Progenitor cell of endocrine pancreas (in vitro differentiated cells): ENCODE measurements at places on chromosomes 13 and 19. TPM values are rescaled to one million over a fixed set of nuclear protein-coding genes. Genes with fewer than 3 reads are reported as not detected.

The FFAR1 gene
- total RNA-seq = 0.33 and 0.74 TPM in 2 replicates

DNA sequence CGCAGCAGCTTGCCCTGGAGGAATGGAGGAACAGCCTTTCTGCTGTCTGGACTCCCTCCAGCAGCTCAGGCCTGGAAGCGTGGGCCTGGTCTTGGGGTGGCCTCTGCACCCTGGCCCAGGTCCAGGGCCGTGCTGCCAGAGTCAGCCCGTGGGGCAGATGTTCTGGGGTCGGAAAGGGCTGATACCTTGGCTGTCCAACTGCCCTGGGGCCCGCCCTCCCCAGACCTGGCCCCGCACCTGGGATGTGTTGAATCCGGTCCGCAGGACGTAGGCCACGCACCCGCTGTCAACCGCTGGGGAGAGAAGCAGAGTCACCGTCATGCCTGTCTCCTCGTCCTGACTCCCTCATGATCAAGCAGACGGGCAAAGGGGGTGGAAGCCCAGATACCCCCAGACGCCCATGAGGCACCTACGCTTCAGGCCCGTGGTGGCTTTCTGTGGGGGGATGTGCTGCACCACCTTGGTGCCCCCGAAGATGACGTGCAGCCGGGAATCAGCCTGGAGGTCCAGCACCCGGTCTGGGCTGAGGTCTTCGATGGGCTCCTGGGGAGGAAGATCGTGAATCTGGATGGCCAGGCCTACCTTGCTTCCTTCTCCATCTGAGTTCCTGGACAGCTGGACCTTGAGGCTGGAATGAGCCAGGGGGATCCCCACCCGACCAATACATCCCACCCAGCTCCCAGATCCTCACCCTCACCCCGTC lies 7.7 kb downstream of the ATP13A1 start:
- DNase-seq = no peak
- H3K4me1 ChIP-seq = no peaks in the 10 kb centered on the region
- H3K4me3 ChIP-seq = no peak overlapping the region
- H3K27ac ChIP-seq = no peak overlapping the region
- peaks cover 17% of the 10 kb centered on the region for H3K36me3 ChIP-seq
- no peaks in the 10 kb centered on the region for H3K27me3 ChIP-seq

- no peaks in the 10 kb centered on the region for H3K4me1 ChIP-seq
- DNase-seq = no peak
- no peak overlapping the region for H3K4me3 ChIP-seq
Measured at GRCh38 chr13:20344836-20345490, 112.8 kb upstream of the GJB6 start.

- peaks cover 25% of the 10 kb centered on the region for H3K4me1 ChIP-seq
- peak overlapping the region; percentile 82 for H3K27ac ChIP-seq
- H3K36me3 ChIP-seq = no peaks in the 10 kb centered on the region
- H3K4me3 ChIP-seq = peak overlapping the region; percentile 80
- no peak for DNase-seq
Measured at GRCh38 chr19:51687791-51688670, 5.1 kb upstream of the SPACA6 start.

- H3K4me1 ChIP-seq = peaks cover 8% of the 10 kb centered on the region
Measured at GRCh38 chr19:18117692-18118378, 20.3 kb downstream of the MAST3 start.

- no peaks in the 10 kb centered on the region for H3K27me3 ChIP-seq
- no peak overlapping the region for H3K27ac ChIP-seq
- H3K4me1 ChIP-seq = no peaks in the 10 kb centered on the region
Measured at GRCh38 chr13:37187621-37188020, 82.2 kb upstream of the CSNK1A1L start.

The SH2D3A gene
- 19.8 and 20.0 TPM in 2 replicates for total RNA-seq
